ENCODE measurements at places on chromosomes 7 and 10. TPM values are rescaled to one million over a fixed set of nuclear protein-coding genes. Genes with fewer than 3 reads are reported as not detected.

- H3K36me3 ChIP-seq, result no peaks in the 10 kb centered on the region
- H3K4me3 ChIP-seq, result no peak overlapping the region
- peak overlapping the region; percentile 45 for H3K27ac ChIP-seq
- peaks cover 22% of the 10 kb centered on the region for H3K27me3 ChIP-seq
- H3K4me1 ChIP-seq, result peaks cover 4% of the 10 kb centered on the region
These were observed 20.2 kb upstream of the SMC3 start for GRCh38 chr10:110547139-110547761.

DNA sequence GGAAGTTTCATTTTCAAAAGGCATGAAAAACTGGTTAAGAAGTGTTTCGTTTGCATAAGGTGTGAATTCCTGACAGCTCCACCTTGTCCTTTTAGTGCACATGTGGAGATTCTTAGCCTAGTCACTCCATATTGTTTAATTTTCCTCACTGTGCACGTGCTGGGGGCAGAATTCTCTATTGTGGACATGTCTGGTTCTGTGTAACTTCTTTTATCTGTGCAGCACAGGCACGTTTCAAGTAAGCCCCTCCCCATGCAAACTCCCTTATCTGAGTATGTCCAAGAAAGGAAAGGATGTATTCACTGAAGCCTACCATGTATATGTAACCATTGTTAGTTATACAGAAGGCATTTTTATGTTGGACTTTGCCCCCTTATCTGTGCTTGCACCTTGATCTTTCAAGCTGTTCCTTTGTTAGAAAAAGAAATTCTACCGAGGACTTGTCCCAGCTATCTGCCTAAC, 1346.3 kb downstream of the REEP3 start:
- no peaks in the 10 kb centered on the region for H3K36me3 ChIP-seq
- DNase-seq, result no peak

RASA4B gene
- polyA plus RNA-seq, result 4.5 TPM

PDZD7 gene
- polyA plus RNA-seq, result 0.87 TPM

DGKI gene
- not detected for polyA plus RNA-seq

All from naive B cell (primary cell).